ENCODE measurements at places on chromosomes 6 and 20.

GRCh38 chr6:128209771-128210170, 308.9 kb upstream of the THEMIS start:
- H3K27me3 ChIP-seq, result no peaks in the 10 kb centered on the region
- peaks cover 16% of the 10 kb centered on the region for H3K36me3 ChIP-seq
- no peak overlapping the region for H3K4me3 ChIP-seq
- no peak overlapping the region for H3K27ac ChIP-seq
- DNase-seq, result no peak

- no peaks in the 10 kb centered on the region for H3K36me3 ChIP-seq
- no peak overlapping the region for H3K27ac ChIP-seq
- peaks cover 49% of the 10 kb centered on the region for H3K4me1 ChIP-seq
Observed at GRCh38 chr20:25313593-25313992, 65.7 kb downstream of the PYGB start.

DNA sequence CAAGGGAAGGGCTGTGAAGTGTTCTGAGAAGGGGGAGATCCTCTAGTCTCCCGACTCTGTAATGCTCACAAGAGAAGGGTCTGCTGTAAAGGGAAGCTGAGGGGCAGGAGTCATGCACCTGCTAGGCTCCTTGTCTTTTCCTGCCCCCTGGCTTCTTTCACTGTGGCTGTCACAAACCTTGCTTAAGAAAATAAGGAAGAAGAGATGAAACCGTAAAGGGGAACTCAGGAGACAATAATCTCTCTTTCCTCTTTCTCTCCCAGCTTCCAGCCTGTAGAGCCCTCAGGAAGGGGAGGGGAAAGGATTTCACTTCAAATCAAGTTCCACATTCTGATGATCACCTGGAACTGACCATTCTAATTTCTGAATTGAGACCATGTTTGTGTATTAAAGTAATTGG, 26.3 kb downstream of the SLC13A3 start:
- H3K27me3 ChIP-seq, result peaks cover 37% of the 10 kb centered on the region
- peaks cover 11% of the 10 kb centered on the region for H3K36me3 ChIP-seq
- no peak overlapping the region for H3K27ac ChIP-seq
- DNase-seq, result no peak
- H3K4me3 ChIP-seq, result no peak overlapping the region
- no peaks in the 10 kb centered on the region for H3K4me1 ChIP-seq

- no peak overlapping the region for H3K4me3 ChIP-seq
- no peak overlapping the region for H3K27ac ChIP-seq
- H3K4me1 ChIP-seq, result no peaks in the 10 kb centered on the region
Observed at GRCh38 chr6:146281651-146282362, 252.9 kb downstream of the GRM1 start.

GRCh38 chr6:74925683-74926082, 280.2 kb downstream of the COL12A1 start:
- no peak overlapping the region for H3K4me3 ChIP-seq
- H3K4me1 ChIP-seq, result peaks cover 3% of the 10 kb centered on the region
- no peak for DNase-seq
- H3K27me3 ChIP-seq, result no peaks in the 10 kb centered on the region
- no peaks in the 10 kb centered on the region for H3K36me3 ChIP-seq
- no peak overlapping the region for H3K27ac ChIP-seq

DNA sequence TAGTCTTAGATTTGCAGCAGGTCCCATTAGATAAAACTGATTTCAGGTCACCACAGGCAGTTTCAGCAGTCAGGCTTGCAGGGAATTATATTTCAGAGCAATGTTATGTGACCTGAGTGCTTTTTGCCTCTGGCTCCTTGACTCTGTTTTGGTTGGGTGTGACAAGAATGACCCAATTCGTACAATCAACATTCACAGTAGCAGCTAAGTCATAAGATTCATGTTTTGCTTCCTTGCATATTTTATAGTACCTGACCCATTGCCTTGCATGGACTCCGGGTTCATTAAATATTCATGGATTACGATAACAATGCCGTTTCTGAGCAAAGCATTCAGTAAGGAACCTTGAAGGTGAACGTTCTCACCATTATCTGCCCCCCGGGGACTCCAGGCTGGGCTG, 152.0 kb upstream of the CST7 start:
- DNase-seq, result no peak
- H3K4me1 ChIP-seq, result no peaks in the 10 kb centered on the region
- H3K4me3 ChIP-seq, result no peak overlapping the region
- H3K27me3 ChIP-seq, result peaks cover 30% of the 10 kb centered on the region
- H3K36me3 ChIP-seq, result no peaks in the 10 kb centered on the region
- H3K27ac ChIP-seq, result no peak overlapping the region

GRCh38 chr6:100913400-100914276, 32.5 kb upstream of the ASCC3 start:
- DNase-seq, result no peak
- H3K4me3 ChIP-seq, result no peak overlapping the region
- no peaks in the 10 kb centered on the region for H3K4me1 ChIP-seq
- no peak overlapping the region for H3K27ac ChIP-seq
